DND-41 (cell line): ENCODE measurements at places on chromosomes 16 and 17.

GRCh38 chr17:8468127-8468526, 32.4 kb downstream of the NDEL1 start:
- peaks cover 75% of the 10 kb centered on the region for H3K36me3 ChIP-seq
- H3K4me3 ChIP-seq: no peak overlapping the region
- no peaks in the 10 kb centered on the region for H3K4me1 ChIP-seq
- no peaks in the 10 kb centered on the region for H3K27me3 ChIP-seq

DNA sequence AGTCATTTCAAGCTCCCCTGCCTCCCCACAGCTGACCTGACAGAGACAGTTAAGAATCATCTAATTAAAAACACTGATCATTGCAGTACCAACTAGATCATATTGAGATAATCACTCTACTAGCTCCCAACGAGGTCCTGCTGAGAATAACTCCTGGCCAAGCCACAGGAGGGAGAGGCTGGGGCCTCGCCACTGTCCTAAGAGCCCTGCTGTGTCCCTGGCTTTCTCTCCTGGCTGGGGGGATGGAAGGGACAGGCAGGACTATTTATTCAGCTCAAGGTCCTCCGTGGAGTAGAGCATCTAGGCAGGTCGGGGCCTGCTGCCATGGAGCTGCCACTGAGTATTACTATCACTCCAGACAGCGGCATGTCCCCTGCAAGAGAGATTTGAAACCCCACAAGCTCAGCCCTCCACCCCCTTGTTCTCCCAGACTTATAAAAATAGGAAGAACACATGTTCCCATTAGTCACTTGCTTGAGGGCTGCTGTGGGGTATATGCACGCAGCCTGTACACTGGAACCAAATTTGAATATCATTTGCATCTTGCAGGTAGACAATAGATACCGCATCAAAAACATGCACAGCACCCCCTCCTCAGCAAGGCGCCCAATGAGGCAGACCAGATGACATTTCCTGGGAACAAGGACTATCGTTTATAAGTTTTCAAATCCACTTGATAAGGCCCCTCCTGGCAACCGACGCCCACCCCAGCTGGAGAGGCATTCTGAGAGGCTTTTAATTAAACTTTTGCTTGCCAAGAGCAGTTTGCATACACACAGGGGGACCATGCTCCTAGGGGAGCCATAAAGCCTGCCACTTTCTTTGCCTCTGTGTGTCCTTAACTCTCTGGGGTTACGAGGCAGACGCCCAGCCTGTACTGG, 385.2 kb upstream of the ZFHX3 start:
- H3K4me3 ChIP-seq: no peak overlapping the region
- H3K27ac ChIP-seq: no peak overlapping the region
- H3K27me3 ChIP-seq: no peaks in the 10 kb centered on the region
- H3K36me3 ChIP-seq: no peaks in the 10 kb centered on the region

GRCh38 chr16:10817963-10818941, at the start of gene TVP23A:
Gene TVP23A, minus strand, starts transcription at chr16:10818794. Its CDS starts 301 bp downstream, at chr16:10818493.
- H3K36me3 ChIP-seq: no peaks in the 10 kb centered on the region
- no peaks in the 10 kb centered on the region for H3K4me1 ChIP-seq
- H3K27ac ChIP-seq: no peak within 1 kb of the TSS

GRCh38 chr17:27593232-27593856, 37.6 kb upstream of the LGALS9 start:
- DNase-seq: no peak
- H3K4me3 ChIP-seq: no peak overlapping the region
- no peaks in the 10 kb centered on the region for H3K4me1 ChIP-seq
- H3K27ac ChIP-seq: no peak overlapping the region
- no peaks in the 10 kb centered on the region for H3K36me3 ChIP-seq
- no peaks in the 10 kb centered on the region for H3K27me3 ChIP-seq

- no peaks in the 10 kb centered on the region for H3K36me3 ChIP-seq
- no peak overlapping the region for H3K27ac ChIP-seq
- no peaks in the 10 kb centered on the region for H3K27me3 ChIP-seq
- DNase-seq: no peak
- no peaks in the 10 kb centered on the region for H3K4me1 ChIP-seq
- H3K4me3 ChIP-seq: no peak overlapping the region
Observed at GRCh38 chr16:49021136-49021535, 260.5 kb downstream of the CBLN1 start.

GRCh38 chr17:59492091-59492451, 73.3 kb upstream of the DHX40 start:
- DNase-seq: no peak
- no peak overlapping the region for H3K4me3 ChIP-seq
- H3K36me3 ChIP-seq: no peaks in the 10 kb centered on the region
- H3K4me1 ChIP-seq: no peaks in the 10 kb centered on the region
- no peak overlapping the region for H3K27ac ChIP-seq
